Suprapubic skin (tissue), 4 donors: ENCODE measurements at places on chromosomes 4 and X. TPM values are rescaled to one million over a fixed set of nuclear protein-coding genes. Genes with fewer than 3 reads are reported as not detected.

The LEF1 gene
- total RNA-seq, result 7.2 TPM

DNA sequence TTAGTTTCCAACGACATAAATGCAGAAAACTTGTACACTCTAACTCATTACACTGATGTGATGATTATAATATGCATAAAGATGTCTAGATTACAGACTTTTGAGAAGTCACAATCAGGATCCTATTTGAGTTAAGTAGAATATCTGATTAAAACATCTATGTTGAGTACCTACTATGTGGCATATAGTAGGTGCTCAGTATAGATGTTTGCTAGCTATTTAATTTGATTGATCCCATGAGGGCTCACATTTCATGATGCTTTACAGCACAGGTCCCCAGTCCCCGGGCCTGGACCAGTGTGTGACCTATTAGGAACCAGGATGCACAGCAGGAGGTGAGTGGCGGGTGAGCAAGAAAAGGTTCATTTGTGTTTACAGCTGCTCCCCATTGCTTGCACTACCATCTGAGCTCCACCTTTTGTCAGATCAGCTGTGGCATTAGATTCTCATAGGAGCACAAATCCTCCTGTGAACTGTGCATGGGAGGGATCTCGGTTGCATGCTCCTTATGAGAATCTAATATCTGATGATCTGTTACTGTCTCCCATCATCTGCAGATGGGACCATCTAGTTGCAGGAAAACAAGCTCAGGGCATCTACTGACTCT is 33.0 kb upstream of the CXCL8 start:
- DNase-seq, result no peak

DNA sequence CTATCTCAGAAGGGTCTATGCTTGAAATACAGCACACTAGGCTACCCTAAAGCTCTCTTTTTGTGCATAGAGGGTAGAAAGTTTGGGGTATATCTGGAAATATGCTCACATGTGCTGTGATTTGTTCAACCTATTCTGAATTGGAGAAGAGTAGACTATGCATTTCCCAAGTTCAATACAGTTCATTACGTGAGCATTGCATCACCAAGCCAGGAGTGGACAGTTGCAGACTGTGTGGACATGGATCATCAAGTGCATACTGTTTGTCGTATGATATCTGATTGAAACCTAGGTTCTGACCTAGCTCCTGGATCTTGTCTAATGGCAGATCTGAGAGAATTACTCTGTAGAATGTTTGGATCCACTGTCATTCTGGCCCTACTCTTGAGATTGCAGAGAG is 161.1 kb downstream of the FRAS1 start:
- no peak for DNase-seq

GRCh38 chrX:23493941-23494374 is 159.3 kb downstream of the PTCHD1 start:
- no peak for DNase-seq

The P2RY10 gene
- total RNA-seq, result 1.1 TPM

The INTS6L gene
- 9.7 TPM for total RNA-seq

The NMU gene
- 16.3 TPM for total RNA-seq

DNA sequence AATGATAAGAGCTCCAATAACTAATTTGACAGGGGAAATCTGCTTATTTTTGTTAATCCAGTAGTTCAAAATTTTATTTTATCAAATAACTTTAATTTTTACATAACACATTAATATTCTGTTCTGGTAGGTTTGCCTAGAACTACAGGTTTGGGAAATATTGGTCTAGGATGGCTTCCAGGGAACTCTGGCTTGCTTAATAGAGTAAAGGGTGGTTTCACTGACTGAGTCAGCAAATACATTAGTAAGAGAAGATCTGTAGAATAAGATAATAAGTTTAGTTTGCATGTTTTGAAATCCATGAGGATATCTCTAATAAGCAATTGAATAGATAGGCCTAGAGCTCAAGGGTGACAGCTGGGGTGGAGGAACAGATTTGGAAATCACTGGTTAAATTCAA is 500.7 kb downstream of the ZNF674 start:
- no peak for DNase-seq

DNA sequence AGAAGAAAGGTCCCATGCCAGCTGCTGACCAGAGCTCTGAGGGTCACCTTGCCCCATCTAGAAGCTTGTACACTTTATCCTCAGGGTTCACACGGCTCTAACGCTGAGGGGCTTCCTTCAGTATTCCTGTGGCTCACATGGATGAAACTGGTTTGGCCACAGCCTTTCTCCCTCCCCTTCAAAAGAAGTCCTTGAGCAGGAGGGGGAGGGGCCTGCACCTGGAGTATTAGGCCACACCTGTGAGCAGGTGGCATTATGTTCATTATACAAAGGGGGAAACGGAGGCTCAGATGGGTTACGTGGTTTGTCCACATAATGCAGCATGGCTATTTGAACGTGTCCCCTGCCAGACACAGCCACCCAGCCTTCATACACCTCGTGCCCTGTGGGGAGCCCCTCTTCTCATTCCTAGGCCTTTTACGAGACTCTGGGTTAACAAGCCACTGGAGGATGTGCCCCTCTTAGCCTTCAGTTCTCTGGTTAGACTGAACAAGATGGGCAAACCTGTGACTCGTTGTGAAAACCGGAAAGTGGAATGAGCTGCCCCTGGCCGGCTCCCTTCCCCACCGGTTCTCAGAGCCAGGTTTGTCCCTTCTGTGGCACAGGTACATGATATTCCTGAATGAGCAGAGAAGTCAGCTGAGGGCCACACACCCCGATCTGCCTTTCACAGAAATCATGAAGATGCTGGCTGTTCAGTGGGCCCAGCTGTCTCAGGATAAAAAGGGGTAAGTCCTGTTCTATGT is 27.2 kb upstream of the JAKMIP1 start:
- DNase-seq, result no peak

DNA sequence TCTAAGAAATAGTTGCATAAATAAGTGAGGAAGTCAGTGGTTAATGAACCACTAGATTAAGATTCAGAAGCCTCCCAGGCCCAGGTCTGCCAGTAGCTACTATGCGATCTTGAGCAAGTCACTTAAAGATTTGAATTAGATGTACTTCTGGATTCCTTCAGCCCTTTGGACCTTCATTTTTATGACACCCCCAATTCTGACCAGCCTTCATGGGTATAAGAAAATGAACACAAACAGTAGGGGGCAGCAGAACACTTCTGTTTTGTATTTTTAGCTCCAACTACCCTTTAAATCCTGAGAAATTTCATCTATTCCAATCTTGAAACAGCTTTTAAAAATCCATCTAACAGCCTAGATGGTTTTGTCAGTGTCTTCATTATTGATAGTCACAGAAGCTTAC is 19.0 kb downstream of the TMEM47 start:
- no peak for DNase-seq

DNA sequence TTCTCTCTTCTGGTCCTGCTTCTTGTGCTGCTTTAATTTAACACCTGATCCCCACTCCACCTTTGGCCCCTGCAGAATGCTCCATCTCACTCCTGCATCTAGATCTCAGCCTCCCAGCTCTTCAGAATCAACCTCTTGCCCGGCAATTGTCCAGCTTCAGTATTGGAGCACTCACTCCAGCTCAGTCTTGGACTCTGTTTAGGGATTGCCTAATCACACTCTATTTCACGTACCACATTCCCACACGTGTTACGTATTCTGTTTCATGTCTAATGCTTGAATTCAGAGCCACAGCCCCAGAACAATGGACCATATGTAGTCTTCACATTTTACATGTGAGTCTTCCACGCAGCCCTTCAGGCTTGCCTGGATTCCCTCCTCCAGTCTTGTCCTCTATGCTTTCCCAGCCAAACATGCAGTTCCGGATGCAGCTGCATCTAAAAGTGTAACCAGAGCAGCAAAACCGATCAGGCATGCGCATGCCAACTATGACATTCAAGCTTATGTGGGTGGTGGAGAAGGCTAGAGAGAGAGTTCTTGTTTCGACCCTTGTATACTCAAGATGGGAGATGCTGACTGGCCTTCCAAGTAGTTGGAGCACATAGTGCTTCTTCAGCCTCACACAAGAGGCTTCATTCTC is 105.2 kb upstream of the FAM9A start:
- DNase-seq, result no peak

- no peak for DNase-seq
Measured at GRCh38 chr4:174869339-174869738, 40.3 kb upstream of the GLRA3 start.

- DNase-seq, result no peak
Measured at GRCh38 chr4:88860586-88860985, 163.0 kb upstream of the NAP1L5 start.
